Activated CD8-positive, alpha-beta memory T cell treated with anti-CD3 and anti-CD28 coated beads for 1 hour (primary cell): ENCODE measurements at places on chromosomes 3 and 15.

- no peak for DNase-seq
These were observed 342.6 kb downstream of the NSUN3 start for GRCh38 chr3:94405258-94406035.

DNA sequence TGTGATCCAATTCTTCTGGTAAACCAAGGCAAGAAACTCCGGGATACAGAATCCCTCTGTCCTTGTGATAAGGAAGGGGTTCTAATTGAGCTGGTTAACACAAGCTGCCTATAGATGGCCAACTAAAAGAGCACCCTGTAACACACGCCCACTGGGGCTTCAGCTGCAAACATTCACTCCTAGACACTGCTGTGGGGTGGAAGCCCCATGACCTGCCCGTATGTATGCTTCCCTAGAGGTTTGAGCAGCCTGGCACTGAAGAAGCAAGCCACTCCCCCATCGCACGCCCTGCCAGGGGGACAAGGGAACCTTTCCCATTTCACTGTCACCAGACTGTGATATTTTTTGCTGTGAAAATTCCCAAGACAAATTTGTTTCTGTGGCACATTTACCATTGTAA, 516.9 kb upstream of the GOLIM4 start:
- DNase-seq = no peak

GRCh38 chr15:47717036-47717612, at the start of gene SEMA6D:
TSS of gene SEMA6D (plus strand) at chr15:47717505. CDS start at chr15:47759799, 42,294 bp downstream.
- DNase-seq = no peak

DNA sequence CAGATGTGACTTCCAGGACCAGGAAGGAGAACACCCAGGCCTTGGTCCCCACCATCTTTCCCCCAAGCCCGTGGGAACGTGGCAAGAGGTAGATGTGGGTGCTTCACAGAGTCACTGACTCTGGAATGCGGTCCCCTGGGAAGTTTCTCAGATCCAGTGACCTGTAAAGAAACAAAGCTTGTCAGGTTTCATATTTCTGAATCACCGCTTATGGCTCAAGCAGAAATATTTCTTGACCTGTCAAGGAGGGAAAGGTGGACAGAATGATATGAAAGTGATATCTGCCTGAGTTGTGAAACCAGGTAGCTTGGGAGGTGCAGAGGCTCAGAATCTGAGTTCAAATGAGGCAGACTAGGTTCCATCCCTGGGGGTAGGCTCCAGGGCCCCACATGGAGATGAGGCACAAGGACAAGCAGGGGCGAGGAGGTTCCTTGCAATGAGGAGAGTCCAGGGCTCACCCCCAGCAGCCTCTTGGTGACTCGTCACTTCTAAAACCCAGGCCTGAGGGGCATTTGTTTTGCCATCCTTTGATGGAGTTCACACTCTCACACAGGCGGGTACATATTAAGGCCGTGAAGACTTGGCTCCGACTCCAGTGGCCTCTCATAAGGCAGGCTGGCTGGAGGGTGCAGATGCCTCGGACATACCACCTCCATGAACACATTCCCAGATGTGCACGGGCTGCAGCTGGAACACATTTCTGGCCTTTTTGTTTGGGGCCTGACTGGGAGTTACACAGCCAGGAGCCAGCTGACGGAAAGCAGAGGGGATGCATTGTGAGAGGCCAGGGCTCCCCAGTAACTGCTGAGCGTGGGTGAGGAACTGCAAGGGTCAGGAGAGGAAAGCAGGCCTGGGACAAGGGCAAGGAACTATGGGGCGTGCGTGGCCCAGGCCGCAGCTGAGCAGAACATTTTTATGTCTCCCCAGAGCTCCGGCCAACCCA, 1.3 kb downstream of the CILP start:
- no peak for DNase-seq

DNA sequence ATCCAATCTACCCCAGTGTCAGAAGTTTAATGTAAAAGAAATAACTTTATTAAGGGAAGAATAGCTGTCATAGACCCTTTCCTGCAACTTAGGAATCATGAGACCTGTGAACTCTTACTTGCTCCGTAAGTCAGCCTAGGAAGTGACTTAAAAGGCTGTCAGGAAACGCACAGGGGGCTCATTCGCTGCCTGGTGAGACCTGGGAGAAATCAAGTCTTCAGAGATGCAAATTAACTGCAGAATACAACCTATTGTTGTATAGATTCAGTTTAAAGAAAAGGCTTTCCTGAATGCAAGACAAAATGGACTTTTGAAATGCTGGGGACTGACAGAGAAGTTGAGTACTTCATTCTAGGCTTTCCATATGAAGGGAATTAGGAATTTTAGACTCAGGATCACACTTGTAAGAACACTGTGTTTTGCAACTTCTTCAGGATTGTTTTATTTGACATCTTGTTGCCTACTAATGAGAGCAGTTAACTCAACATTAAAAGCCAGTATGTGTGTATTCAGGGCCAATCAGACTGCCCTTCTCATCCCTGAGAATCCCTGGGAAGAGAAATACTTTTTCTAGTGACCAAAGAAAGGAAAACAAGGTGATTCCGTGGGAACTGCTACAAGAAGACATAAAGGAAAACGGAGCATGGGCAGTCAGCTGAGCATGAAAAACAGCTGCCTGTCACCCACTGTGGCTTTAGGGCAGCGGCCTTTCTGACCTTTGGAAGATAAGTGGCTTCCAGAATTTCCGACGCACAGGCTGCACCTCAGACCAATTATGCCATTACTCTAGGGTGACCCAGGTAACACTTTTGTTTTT, 18.5 kb upstream of the DPPA4 start:
- DNase-seq = no peak

DNA sequence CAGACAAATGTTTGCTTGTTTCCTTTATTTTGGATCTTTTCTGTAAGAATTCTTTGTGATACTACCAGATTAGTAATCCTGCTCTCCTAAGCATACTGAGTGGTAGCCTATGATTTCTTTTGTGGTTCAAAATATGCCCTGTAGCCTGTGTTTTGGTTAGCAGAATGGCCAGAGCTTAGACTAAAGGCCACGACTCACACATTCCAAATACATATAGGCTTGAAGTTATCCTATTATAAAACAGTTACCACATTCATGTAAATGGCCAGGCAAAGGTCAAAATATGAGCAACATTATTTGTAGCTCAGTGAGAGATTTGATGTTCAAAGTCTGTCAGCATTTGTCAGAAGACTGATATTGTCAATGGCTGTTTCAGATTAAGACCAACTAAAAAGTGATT, 84.5 kb downstream of the MITF start:
- no peak for DNase-seq

DNA sequence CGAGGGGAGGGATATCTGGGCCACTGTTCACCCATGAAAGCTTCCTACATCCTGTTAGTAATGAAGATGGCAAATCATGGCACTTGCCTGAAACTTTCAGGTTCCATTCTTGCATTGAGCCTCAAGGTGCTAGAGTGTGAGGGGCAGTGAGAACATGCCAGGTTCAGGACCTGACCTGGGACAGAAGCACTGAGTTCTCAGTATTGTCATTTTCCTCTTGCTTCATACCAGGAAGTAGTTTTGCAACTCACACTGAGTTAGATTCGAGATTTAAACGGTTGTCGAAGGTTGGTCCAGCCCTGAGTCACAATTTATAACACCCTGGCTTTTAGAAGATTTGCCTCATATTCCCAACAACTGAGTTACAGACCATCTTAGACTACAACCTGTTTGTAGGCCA, 11.8 kb upstream of the MEIS2 start:
- no peak for DNase-seq

DNA sequence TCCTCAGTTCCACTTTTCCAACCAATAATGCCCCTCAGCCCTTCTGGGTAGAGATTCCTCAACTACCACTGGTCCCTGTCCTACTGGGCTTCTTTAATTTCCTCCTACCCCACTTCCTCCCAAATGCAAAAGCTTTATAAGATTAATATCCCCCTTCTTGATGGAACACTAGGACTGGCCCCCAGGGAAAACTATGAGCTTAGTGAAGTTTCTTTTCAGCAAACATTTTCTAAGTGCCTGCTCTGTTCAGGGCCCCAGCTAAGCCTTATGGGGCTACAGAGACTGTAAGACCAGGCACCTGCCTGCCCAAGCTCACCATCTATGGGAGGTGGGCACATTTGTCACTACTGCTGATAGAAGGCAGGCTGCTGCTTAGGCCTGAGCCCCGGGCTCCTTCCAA, 79.4 kb downstream of the RPLP1 start:
- DNase-seq = no peak

DNA sequence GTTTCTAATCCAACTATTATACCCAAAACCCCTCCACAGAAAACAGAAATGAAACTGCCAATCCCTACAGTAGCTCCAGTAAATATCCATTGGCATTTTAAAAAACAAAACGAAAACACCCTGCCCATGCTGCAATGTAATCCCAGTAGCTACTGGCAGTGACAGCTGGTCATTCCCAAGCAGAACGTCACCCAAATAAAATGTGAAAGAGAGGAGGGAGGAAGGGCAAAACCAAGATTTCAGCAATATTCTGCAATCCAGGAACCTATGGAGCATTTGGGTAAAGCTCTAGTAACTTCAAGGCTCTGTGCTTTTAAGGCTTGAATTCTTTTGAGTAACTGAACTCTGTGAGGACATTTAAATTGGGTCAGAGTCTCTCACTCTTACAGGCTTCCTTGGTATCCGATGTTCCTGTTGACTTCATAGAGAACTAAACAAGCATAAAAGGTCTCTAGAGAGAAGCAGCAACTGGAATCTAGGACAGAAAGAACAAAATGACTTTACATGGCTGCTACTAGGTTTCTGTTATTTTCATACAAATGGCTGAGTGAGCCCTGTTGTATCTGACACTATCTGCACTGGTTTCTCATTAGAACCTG, 136.2 kb downstream of the TNIK start:
- DNase-seq = no peak

DNA sequence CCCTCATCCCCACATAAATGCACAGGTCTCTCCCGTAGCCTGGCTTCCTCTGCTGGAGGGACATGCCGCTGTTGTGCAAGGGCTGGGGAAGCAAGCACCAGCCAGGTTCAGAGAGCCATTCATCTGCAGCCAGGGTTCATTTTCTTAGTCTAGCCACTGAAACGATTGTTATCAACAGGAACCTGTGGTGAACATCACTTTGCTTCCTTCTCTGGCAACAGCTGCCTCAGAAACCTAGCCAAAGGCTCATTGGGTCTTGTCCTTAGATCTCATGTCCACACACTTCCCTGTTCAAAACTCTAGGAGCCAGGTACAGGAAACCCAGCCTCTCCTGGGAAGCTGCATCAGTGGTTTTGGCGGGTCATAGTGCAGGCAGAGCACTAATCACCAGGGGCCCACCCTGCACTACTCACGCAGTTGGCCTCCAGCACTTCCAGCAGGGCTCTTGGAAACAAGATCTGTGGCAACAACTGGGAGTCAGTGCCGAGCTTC, 47.0 kb downstream of the OXNAD1 start:
- no peak for DNase-seq

DNA sequence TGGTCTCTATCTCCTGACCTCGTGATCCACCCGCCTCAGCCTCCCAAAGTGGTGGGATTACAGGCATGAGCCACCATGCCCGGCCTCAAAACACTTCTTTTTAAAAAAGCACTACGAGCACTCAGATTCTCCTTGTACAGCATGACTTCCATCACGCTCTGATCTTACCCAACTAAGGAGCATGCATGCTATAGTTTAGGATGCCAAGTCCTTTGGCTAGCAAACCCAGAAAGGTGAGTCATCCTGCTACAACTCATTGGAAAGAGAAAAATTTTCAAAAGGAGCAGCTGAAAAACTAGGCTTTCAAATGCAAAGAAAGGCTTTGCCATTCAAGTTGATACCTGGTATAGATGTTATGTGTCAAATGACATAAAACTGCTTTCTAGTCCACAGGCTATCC, 70.3 kb upstream of the PRICKLE2 start:
- DNase-seq = no peak

- DNase-seq = no peak
These were observed 3.5 kb upstream of the AHSG start for GRCh38 chr3:186609247-186609868.

DNA sequence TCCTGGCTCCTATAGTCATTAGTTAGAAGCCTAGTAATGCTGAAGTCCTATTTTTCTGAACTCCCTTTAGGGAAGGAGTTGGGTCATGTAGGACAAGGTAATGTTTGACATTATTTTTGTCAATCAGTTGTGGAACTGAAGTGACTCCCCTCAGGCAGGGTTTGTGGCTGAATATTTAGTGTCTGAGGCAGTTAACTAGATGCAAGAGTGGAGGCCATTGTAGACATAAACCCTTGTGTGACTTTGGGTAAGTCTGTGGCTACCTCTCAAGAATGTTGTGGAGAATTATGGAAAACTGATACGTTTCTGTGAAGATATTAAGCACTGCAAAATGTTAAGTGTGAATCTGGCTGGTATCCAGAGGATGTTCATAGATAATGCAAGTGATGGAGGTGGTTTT, 125.2 kb upstream of the PHLDB2 start:
- no peak for DNase-seq

- DNase-seq = no peak
These were observed 160.4 kb upstream of the CFAP20DC start for GRCh38 chr3:59210260-59210659.

DNA sequence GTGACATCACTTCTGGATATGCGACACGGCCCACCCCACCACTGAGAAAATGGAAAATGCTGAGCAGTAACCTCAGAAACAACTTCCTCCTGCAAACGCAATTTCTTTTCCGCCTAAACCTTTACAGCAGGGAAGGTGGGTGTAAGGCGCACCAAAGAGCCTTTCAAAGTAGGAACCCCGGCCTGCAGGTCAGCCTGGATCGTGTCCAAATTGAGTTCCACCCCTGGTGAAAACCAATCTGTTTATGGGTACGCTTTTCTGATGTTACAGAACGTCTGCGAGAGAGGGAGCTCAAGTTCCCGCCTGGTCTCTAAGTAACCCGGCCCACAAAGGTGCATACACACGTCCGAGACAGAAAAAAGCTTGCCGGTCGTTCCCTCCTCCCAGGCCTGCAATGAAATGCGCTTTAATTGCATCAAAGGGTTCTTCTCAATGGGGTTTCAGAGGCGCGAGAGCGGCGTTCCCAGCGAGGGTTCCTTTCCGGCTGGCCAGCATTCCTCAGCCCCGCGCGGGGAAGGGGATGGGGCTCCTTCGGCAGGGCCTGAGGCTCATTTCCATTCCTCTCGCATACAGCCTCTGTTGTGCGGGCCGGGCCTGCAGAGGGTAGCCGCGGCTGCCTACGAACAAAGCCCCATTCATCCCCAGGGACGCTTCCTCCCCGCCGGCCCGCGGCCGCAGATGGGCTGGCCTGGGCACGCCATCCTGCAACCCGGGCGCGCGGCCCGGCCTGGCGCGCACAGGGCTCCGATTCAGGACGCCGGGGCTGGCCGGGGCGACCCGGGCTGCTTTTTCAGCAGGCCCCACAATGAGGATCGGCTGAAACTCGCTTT, 138.1 kb downstream of the TMCO5A start:
- no peak for DNase-seq
